ENCODE measurements at places on chromosomes 3 and 15.

GRCh38 chr3:41961751-41962679, at the start of gene ULK4:
Gene ULK4, minus strand, starts transcription at chr3:41962103. Its CDS starts 7,344 bp downstream, at chr3:41954759.
- peak; percentile 96 for DNase-seq

DNA sequence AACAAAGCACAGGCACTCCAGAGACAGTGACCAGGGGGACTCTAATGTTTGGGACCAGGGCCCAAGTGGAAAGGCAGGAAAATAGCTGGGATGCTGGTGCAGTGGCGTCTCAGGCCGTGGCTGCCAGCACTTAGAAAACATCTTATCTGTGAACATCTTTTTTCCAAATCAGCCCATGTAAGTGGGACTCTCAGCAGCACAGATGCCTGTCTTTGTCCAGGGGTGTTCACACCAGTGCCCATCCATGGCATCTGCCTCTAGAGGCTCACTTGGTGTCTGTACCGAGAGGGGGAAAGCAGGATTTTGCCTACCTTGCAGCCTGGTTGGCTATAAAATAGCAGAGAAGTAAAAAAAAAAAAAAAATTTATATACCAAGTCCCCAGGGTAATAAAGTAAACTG, 26.7 kb downstream of the SLC12A8 start:
- DNase-seq: no peak

DNA sequence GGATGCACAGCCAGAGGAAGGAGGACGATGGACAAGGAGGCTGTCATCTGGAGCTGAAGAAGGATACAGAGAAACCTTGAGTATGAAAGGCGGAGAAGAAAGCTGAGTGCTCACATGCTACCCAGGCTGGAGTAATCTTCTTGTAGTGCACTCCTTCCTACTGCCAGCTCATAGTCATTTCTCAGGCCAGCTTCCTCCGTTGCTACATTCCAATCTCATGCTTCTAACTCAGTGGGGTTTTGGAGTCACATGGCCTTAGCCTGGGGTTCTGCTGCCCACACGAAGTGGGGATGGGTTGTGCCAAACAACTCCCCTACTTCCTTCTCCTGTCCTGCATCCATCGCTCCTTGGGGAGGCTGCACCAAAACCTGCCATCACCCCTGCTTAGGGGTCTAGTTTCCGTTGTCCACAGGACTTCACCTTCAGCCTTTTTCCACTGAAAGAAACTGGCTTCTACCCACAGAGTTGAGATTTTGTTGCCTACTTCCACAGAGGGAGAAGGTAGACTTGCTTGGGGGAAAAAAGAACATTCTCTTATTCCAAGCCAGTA, 239.9 kb downstream of the EPHB1 start:
- DNase-seq: no peak

- DNase-seq: no peak
Measured at GRCh38 chr15:89305395-89305794, 29.2 kb downstream of the POLG start.

DNA sequence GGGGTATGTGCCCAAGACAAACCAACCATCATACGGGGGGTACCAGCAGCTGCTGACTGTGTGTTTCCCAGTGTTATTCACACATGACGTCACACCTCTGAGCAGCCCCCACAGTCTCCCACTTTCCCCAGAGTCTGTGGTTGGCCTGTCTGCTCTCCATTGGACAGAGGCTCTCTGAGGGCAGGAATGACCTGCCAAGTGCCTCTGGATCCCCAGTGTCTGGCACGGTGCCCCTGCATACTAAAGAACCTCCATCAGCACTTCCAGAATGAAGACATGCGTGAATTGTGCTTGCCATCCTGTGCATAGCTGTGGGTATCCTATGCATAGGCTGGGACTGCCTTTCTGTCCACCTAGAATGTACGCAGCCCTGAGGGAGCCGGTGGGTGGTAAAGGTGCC, 3.5 kb upstream of the CCDC9B start:
- no peak for DNase-seq

DNA sequence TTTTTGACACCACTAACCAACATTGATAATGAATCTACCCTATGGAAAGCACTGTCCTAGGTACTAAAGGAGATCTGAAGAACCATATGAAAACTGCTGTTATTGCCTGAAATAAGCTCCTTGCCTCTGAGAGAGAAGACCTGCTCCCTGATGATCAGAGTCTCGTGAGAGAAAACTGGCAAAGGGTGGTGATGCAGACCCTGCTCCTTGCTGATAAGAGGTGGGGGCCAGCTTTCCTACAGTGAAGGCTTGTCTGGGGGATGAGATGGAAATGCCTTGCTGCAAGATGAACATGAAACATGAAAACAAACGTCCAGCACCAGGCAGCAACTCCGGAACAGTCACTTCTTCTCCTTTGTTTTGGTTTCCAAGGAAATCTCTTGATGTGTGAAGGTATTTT, 31.9 kb downstream of the RASGRP1 start:
- DNase-seq: no peak

- no peak for DNase-seq
Measured at GRCh38 chr3:24520976-24521419, 26.3 kb upstream of the THRB start.

DNA sequence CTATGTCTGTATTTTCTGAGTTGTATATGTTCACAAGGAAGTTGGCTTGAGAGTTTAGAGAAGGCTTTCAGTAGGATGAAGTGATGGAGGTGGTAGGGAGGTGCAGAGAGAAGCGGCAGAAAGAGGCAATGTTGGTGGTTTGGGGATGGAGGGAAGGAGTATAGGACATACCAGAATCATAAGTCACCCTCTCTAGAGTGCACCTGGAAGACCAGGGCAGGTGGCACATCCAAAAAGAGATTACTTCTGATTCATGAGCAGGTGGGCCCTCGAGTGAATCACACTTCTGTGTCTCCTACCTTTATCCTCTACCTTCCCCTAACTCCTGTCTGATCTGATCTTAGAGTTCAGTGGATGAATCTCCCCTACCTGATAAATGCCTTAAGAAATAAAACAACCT, 41.8 kb upstream of the MRPL3 start:
- DNase-seq: no peak

- no peak for DNase-seq
Measured at GRCh38 chr3:81695302-81695701, 66.1 kb downstream of the GBE1 start.

DNA sequence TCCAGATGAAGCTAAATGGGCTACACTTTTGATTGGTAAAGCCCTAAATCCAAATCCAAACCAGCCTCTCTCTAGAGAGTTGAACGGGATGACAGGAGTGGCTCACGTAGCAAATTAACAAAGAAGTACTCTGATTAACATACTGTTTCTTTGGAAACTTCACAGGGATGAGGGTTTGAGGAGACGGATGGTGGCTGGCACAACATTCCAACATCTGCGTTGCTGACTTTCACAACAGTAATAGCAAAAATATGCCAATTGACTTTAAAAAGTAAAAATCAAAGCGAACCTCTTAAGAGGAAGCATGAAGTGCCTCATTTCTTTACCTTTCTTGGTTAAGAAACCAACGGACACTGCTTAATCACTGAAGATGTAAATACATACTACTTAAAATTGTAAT, 181.4 kb downstream of the TBL1XR1 start:
- DNase-seq: no peak

DNA sequence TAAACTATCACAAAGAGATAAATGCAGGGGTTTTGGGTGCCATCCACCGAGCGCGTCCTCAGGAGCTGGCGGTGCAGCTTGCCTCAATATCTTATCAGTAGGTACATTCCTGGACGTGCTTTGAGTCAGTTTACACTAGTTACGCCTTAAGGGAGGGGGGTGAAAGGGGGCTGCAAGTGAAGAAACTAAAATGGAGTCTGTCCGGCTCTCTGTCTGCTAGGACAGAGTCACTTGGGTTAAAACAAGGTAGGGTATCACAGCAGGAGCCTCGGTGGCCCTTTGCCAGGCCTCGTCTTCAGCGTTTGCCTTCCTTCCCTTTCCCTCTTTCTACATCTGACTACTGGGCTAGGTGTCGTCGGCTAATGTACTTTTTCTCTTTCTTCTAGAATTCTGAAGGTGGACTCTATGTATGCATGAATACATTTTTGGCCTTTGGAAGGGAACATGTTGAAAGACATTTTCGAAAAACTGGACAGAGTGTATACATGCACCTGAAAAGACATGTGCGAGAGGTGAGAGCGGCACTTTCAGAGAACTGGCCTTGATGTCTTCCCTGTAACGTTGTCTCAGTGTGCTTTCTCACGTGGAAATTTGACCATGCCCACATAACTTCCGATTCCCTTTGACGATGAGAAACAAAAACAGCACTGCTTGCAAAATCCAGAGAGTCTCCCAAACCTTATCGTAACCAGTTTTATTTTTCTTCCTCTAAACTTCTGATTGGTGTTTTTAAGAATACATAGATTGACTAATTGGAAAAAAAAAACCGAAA, 28.8 kb downstream of the USP13 start:
- DNase-seq: no peak

GRCh38 chr15:60469893-60470641, 8.9 kb downstream of the ICE2 start:
- no peak for DNase-seq

- no peak for DNase-seq
Measured at GRCh38 chr3:12501360-12502020, 17.2 kb downstream of the TSEN2 start.

DNA sequence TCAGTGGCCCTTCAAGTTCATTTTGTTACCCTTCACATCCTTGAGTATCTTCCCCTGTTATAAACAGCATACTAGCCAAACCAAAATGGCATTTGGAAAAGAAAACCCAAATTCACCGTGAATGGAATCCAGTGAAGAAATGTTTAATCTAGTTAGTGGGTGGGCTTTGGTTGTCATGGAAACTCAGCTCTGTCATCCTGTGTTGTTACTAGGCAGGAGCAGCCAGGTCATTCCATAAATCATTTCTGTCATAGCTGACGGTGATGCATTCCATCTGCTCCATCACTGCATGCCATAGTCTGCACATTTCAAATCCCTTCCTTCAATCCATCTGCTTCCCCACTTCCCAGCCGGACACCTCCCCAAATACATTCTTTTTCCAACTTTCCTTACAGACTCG, 140.4 kb upstream of the CGNL1 start:
- DNase-seq: no peak

DNA sequence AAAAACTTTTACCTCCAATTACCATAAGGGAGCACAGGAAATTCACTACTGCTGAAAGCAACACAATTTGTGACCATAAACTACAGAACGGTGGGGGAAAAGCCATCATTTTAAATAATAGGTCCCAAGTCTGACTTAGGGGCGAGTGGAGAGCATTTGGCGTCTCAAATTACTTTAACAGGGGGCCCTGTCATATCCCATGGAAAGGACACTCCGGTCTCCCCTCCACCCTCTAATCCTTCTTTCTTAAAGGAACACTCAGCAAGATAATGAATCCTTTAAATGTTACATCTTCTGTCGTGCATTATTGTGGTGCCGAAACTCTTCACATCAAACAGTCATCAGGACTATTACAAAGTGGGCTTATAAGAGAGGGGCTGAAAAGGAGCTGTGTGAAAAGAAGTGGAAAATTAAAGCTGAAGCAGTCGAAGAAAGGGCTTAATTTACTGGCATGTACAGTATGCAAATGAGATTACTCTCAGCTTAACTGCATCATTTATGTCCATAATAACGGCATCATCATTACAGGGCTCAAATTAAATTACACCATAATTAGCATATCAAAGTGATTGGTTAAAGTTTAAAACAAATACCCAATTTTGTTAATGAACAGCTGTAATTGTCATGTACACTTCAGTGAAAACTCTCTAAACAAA, 342.2 kb downstream of the FOXP1 start:
- no peak for DNase-seq

- DNase-seq: no peak
Measured at GRCh38 chr3:72203105-72203504, 418.2 kb upstream of the PROK2 start.

- no peak for DNase-seq
Measured at GRCh38 chr3:63405882-63406281, 127.8 kb downstream of the SYNPR start.

DNA sequence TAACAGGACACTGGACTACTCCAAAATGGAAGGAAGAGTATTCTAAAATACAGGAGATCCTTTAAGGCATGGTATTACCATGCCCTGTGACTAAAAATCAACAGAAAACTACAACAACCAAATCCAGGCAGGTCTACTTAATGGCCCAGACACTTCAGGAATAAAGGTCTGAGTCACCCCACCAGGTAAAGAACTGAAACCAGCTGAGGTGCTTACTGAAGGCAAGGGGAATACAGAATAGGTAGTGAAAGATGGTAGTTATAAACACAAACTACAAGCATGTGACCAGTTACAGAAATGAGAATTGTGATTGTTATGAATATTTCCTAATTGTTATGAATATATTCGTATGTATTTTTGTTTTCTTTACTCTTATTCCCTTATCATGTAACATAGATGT, 13.4 kb downstream of the IFT57 start:
- no peak for DNase-seq

DNA sequence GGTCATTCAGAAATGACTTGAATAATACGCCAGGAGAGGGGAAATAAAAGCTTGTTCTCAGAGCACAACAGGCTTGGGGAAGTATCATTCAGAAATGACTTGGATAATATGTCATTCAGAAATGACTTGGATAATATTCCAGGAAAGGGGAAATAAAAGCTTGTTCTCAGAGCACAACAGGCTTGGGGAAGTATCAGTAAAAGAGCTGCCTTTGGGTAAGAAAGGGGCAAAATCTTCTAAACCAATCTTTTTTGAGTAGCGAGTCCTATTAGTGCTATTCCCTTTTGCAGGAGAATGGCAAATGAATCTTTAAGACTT, 20.9 kb downstream of the GABRR3 start:
- no peak for DNase-seq

- no peak for DNase-seq
Measured at GRCh38 chr15:42553554-42553953, 4.9 kb downstream of the HAUS2 start.

- DNase-seq: no peak
Measured at GRCh38 chr3:156497326-156497725, 57.6 kb downstream of the SSR3 start.

DNA sequence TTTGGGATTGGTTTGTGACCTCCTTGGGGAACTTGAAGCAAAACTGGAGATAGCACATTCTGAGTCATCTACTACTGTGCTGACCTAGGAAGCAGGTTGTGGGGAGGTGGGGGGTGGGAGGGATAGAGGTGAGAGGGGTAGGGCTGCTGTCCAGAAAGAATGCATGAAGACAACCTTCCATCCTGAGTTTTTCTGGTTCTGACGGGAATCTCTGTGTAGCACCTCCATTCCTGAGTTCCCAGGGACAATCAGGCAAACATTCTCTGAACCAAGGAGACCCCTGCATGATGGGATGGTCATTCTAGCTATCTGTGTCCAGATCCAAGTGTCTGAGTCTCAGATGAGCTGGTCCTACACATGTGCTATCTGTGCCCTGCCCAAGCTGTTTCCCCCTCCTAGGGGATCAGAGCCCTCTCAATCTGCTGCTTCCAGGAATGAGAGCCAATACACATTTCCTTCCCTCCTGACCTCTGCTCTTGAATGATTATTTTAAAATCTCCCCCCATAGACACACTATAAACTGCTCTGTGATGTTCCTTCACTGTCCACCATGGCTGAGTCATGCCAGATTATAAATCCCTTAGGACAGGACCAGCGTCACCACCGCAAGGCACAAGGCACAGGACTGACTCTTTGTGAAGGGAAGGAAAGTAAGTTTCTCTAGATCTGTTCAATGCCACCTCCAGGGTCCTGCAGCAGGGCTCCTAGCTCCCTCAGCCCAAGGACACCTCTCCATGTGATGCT, 2.2 kb upstream of the CD276 start:
- no peak for DNase-seq

- no peak for DNase-seq
Measured at GRCh38 chr3:28018925-28019718, 222.3 kb upstream of the CMC1 start.

Data from CD4-positive, alpha-beta memory T cell (primary cell).